Activated CD8-positive, alpha-beta memory T cell treated with anti-CD3 and anti-CD28 coated beads for 1 hour (primary cell): ENCODE measurements at places on chromosomes 5 and 9.

DNA sequence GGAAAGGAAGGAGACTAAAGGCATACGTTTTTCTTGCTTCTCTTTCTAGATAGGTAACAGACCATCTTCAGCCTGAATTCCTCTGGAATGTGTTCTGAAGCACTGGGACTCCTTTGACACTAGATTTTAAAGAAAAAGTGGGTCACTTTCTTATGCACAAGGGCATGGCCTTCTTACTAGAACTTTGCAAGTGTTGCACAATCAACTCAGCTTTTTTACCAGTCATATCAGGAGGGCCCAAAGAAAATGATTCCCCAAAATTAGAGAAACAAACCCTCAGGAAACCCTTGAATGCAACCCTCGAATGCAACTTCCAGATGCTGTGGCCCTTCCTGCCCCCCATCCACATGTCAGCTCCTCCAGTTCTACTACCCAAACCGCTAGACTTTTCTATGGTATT is 93.9 kb downstream of the YTHDC2 start:
- DNase-seq = no peak

DNA sequence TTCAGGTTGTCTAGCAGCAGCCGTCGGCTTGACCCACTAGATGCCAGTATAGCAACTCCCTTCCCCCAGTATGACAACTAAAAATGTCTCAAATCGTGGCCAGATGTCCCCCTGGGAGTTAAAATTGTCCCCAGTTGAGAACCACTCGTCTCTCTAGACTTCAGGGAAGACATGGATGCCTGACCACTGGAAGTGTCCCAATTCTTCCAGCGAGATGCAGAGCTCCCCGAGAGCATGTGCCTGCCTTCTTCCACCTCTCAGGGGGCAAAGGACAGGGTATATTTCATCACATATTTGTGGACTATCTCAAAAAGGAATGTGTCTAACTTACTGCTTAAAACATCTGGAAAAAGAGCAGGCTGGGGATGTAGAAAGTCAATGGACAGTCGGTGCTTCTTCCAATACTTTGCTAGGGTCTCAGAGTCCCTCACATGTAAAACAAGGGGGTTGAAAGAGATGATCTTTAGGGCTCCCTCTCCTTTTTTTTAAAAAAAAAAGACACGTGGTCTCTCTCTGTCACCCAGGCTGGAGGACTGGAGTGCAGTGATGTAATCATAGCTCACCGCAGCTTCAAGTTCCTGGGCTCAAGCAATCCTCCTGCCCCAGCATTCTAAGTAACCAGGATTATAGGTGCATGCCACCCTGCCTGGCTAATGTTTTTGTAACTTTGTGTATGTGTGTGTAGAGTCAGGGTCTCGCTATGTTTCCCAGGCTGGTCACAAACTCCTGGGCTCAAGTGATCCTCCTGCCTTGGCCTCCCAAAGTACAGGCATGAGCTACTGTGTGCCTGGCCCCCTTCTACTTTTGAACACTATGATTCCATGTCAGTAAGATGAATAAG is 190.6 kb downstream of the DAB2IP start:
- DNase-seq = no peak

GRCh38 chr5:132526974-132527564 is 16.3 kb downstream of the IL5 start:
- no peak for DNase-seq

- no peak for DNase-seq
These were observed 80.5 kb upstream of the LMX1B start for GRCh38 chr9:126532951-126533925.

DNA sequence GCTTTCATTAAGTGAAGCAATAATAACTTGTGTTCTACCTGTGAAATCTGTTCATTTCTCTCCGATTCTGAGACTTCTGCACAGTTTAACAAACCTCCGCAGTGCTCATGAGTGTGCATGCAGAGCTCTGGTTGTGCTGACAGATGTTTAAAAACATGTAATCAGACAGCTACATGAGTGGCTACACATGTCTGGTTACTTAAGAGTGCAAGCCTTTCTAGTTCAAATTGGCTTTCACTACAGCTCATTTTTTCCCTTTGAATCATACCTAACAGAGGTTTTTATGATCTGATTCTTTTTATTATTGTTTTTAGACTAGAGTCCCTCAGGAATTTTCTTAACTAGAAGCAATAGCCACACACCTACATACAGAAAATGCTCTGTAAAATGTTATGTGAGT is 310.2 kb downstream of the ARRDC3 start:
- no peak for DNase-seq
